Right cardiac atrium (tissue), 5 donors: ENCODE measurements at places on chromosomes 2 and 18. TPM values are rescaled to one million over a fixed set of nuclear protein-coding genes. Genes with fewer than 3 reads are reported as not detected.
A peak's percentile ranks its signal among the peaks of the same experiment; 100 is the strongest.

- no peak for DNase-seq
Measured at GRCh38 chr2:218785103-218785502, 3.2 kb downstream of the CYP27A1 start.

- DNase-seq = peak; percentile 51
Measured at GRCh38 chr18:79485788-79486355, 90.1 kb downstream of the NFATC1 start.

- DNase-seq = no peak
Measured at GRCh38 chr2:53508667-53509066, 258.9 kb upstream of the CHAC2 start.

DNA sequence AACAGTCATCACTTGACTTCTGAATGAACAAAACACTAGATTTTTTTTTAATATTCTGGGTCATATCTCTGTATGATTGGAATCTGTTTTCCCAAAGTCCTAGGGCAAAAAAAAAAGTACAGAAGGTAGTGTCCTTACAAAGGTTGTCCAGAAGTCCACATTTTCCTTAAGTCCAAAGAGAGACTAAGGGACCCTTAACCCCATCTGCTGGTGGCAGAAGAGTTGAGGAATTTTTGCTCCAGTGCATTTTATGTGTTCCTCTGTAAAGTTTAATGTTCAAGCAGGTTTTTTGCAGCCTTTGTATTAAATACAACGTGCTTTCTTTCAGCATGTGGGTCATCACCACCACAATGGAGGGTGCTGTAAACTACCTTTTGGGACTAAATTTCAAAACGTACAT is 215.9 kb downstream of the SP3 start:
- no peak for DNase-seq

DNA sequence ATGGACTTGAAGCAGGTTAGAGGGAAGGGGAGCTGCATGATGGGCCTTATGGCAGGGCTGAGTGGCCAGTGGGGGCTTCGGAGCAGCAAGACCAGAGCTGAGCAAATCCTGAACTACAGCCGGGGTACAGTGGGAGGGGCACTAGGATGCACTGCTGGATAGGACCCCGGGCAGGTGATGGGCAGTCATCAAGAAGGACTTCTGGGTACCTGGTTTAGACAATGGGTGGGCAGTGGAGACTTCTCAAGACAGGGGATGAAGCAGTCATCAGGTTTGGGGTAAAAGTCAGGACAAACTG is 507.4 kb upstream of the MYT1L start:
- no peak for DNase-seq

Gene PTPRN
- not detected for total RNA-seq

Gene ARHGAP15
- 6.5 TPM for total RNA-seq

Gene HS6ST1
- total RNA-seq = 19.2 TPM

Gene ZNF521
- 54.5 TPM for total RNA-seq

Gene FAHD2A
- total RNA-seq = 32.7 TPM
